ENCODE measurements at places on chromosomes 7 and 10.
A peak's percentile ranks its signal among the peaks of the same experiment; 100 is the strongest.

- no peak for DNase-seq
These were observed at the start of gene INMT for GRCh38 chr7:30751696-30752273. Gene INMT (plus strand): TSS chr7:30752135. CDS start chr7:30752151, 16 bp downstream.

DNA sequence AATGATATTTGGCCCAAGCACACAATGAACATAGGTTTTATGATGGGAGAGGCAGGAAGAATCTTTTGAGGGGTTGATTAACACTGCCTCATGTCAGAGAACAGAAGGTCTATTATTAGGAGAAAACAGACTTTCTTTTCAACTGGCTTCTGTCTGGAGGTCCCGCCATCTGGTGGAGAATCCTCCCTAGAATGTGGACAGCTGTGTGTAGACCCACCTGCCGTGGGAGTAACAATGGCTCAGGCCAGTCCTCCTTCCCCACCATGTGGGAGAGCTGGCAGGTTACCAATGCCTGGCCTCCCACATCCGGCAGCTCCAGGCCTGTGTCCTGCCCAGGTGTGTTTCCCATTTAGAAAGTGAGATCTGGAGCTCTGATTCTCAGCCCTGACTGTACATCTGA is 70.4 kb upstream of the AOAH start:
- no peak for DNase-seq

- no peak for DNase-seq
These were observed 99.2 kb downstream of the ARID5B start for GRCh38 chr10:62000726-62001125.

GRCh38 chr7:25196132-25196896 is 32.0 kb downstream of the NPVF start:
- DNase-seq, result no peak

GRCh38 chr10:79234391-79235315 is 112.6 kb upstream of the PPIF start:
- no peak for DNase-seq

DNA sequence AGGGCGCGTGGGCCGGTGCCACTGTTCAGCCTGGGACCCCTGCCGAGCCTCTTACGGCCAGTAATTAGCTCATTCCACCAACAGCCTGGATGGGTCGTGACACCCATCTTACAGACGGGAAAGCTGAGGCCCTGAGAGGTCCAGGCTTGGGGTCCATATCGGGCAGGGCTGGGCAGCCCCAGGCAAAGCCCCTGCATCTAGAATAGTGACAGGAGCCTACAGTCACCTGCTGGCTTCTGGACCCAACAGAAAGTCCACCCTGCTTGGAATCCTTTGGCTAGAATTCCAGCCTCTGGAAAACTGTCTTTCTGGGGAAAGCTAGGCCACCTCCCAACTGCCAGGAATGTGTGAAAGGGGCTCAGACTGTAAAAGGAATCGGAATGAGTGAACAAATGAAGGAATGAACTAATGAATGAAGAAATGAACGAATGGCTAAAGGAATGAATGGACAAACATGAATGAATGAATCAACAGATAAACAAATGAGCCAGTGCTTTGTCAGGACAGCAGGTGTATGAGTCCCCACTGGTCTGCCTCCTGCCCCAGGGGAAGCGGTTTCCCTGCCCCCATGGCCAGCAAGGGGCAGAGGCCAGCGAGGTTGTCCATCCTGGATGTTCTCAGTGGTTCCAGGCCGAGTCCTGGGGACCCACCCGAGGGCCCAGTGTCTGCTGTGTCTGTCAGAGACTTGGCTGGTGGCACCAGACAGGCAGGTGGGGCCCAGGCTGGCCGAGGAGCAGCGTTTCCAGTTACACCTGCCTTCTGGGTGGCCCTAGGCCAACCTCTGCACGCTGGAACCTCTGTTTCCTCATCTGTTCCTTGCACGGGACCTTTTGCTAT is 24.1 kb upstream of the PDGFA start:
- no peak for DNase-seq

DNA sequence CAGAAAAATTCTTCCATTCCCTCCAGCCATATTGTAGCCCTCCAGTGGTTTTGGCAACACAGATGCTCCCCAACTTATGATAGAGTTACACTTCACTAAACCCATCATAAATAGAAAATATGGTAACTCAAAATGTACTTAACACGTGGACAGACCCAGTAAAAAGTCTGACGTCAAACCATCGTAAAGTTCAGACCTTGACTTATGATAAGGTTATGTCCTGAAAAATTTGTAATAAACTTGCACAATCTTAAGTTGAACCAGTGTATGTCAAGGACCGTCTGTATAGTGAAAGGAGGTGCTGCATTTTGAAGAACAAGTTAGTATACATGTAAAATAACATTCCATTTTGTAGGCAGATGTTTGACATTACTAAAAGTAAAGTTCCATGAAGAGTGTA is 142.8 kb downstream of the NSUN6 start:
- DNase-seq, result no peak

GRCh38 chr7:108372618-108373017 is 83.6 kb downstream of the NRCAM start:
- DNase-seq, result no peak

- DNase-seq, result no peak
These were observed 238.8 kb downstream of the POLR1F start for GRCh38 chr7:19470031-19470430.

GRCh38 chr10:88232983-88233543 is 350.1 kb downstream of the RNLS start:
- no peak for DNase-seq

DNA sequence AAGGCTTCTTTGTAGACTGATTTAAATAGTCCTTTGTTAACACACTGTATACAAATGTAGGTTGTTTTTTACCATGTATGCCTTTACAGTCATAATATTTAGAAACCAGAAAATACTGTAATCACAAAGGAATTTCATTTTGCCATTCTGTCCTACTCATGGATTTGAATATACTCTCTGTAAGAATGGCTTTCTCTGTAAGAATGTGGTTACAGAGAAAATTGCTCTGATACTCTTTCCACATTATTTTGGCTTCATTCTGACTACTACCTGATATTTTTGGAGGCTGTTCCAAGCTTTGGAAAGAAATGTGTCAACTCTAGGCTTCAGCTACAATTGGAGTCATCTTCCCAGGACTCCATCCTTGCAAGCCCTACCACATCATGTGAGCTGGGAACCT is 23.5 kb downstream of the CH25H start:
- no peak for DNase-seq

GRCh38 chr7:111518264-111518663 is 44.0 kb downstream of the IMMP2L start:
- DNase-seq, result no peak

GRCh38 chr7:47957156-47957555 is 8.9 kb upstream of the PKD1L1 start:
- no peak for DNase-seq

- no peak for DNase-seq
These were observed 39.9 kb downstream of the OGDH start for GRCh38 chr7:44646176-44646920.

DNA sequence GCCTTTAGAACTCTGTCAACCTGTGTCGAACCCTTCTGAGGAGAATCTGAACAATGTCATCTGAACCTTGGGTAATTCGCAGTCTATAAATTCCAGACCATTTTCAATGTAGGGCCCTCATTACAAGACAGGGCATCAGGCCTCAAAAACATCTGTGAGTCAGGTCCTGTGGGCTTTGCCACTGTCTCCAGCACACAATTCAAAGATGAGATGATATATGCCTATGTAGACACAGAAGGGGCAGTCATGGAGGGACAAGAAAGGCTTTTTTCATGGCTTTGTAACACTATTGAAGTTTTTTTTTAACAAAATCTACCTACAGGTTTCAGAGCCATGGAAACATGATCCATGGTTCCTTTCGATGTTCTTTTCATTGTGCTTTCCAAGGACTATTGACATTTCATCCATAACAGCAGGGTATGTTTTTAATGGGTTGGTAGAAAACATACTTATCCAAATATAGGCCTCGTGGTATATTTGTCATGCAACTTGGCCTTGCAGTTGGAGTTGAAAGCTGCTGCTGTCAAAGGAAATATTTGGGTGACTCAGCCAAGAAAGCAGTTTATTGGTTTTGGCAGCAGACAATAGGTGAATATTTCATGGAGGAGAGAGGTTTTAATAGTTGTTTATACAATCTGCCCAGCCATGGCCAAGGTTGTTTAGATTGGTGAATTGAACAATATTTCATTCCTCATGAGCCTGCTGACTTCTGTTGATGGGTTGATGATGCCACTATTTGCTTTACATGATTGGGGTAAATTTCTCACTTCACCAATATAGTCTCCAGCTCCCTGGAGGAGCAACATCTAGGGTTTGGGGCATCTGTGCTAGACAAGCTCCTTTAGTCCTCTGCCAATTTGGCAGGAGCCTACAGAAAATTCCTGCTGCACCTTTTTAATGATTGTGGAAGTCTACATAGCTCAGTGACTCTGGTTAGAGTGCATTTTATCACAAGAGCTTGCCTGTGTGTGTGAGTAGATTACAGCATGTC is 158.4 kb upstream of the TMEM72 start:
- DNase-seq, result no peak

DNA sequence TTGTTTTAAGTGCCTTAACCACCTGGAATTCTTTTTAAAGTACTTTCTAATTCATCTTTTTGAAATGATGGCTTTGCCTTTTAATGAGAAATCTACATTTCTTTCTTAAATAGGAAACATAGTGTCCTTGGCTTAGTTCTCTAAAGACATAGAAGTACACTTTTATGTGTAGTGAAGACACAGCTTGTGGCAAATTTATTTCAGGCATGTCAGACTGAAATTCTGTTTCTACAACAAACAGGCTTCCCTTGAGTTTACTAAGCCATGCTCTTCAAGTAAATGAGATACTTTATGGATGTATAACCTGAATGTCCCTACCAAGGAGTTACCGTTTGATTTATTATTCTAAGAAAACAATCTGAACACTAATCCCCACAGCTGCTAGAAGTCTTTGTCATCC is 136.9 kb upstream of the MAGI2 start:
- DNase-seq, result no peak

- no peak for DNase-seq
These were observed 72.1 kb upstream of the GRB10 start for GRCh38 chr7:50854831-50855230.

DNA sequence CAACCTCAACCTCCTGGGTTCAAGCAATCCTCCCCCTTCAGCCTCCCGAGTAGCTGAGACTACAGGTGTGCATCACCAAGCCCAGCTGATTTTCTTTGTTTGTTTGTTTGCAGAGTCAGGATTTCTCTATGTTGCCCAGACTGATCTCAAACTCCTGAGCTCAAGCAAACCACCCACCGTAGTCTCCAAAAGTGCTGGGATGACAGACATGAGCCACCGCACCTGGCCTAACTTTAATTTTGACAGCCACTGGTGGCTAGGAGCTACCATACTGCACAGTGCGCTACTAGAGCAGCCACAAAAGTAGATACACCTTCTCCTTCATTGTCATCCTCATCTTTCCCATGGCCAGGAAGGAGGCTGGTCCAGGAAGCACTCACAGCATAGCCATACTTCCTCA is 31.2 kb upstream of the GATA3 start:
- no peak for DNase-seq

DNA sequence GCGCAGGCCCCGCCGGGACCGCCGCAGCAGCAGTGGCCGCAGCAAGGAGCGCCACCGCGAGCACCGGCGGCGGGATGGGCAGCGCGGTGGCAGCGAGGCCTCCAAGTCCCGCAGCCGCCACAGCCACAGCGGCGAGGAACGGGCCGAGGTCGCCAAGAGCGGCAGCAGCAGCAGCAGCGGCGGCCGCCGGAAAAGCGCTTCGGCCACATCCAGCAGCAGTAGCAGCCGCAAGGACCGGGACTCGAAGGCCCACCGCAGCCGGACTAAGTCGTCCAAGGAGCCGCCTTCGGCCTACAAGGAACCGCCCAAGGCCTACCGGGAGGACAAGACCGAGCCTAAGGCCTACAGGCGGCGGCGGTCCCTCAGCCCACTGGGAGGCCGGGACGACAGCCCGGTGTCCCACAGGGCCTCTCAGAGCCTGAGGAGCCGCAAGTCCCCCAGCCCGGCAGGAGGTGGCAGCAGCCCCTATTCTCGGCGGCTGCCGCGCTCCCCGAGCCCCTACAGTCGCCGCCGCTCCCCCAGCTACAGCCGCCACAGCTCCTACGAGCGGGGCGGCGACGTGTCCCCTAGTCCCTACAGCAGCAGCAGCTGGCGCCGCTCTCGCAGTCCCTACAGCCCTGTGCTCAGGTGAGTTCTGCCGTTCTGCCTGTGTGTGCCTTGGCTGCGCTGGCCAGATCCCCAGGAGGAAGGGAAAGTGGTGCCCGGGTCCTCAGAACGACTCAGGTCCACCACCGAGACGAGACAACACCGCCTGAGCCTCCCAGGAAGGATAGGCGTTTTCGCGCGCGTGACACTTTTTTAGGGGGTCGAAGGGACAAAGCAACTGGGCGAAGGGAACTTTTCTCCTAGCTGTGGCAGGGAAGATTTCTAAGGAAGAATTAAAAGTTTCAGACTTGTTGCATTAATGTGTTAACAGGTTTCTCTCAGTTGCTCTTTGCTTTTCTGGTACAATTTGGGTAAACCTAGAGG is 1.5 kb downstream of the CDK13 start:
- peak; percentile 74 for DNase-seq

GRCh38 chr7:69531050-69531449 is 67.2 kb upstream of the AUTS2 start:
- no peak for DNase-seq

GRCh38 chr7:38281266-38281665 is 7.8 kb upstream of the TARP start:
- no peak for DNase-seq

GRCh38 chr10:92027141-92027540 is 103.6 kb downstream of the BTAF1 start:
- DNase-seq, result no peak

DNA sequence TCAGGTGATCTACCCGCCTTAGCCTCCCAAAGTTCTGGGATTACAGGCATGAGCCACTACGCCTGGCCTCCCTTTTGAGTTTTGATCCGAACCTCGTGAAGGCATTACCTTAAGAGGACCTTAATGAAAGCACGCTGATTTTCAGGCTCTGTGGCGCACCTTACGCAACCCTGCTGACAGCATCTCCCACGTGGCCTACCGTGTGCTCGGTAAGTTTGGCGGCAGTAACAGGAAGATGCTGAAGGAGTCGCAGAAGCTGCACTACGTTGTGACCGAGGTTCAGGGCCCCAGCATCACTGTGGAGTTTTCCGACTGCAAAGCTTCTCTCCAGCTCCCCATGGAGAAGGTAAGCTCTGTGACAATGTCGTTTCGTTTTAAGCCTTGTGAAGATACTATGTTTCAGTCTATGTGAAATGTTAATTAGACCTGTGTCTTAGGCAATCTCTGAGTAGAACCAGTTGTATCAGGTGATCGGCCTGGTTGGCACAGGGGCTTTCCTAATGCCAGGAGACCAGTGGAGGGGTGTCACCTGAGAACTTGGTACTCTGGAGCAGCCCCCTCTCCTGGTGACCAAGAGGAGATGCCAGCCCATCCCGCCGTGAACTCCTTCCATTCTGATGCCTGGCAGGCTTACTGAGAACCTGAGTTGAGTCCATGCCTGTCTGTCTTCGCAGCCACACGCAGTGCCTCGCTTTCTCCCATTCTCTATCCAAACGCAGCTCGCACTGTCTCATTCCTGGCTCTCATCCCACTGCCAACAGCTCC is 43.5 kb downstream of the TRRAP start:
- DNase-seq, result no peak

- no peak for DNase-seq
These were observed 55.5 kb upstream of the ATP6V0A4 start for GRCh38 chr7:138853448-138853847.
